NCI-H526 treated with DMSO at 0.1 percent for 48 hours (cell line): ENCODE measurements at places on chromosomes 5 and 9.

GRCh38 chr9:77562019-77562748 is 85.9 kb downstream of the GNA14 start:
- DNase-seq, result no peak

GRCh38 chr9:121985792-121986494 is 107.2 kb downstream of the TTLL11 start:
- DNase-seq, result no peak

- no peak for DNase-seq
These were observed 14.5 kb downstream of the STKLD1 start for GRCh38 chr9:133390713-133391112.

DNA sequence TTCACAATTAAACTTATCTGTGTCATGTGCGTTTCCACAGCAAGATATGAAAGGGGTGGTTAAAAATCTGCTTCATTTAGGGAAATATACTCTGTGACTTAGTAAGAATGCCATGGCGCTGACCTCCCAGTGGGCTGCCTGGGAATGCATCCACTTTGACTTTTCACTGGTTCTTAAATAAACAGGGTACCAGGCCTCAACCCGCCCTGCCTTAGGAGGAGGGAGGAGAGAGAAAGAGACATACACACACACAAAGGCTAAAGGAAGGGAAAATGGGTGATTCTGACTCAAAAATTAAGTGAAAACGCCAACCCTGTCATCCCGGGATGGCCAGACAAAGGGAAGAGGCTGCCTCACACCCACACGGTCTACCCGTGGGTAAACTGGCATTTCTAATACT is 122.1 kb downstream of the EBF1 start:
- no peak for DNase-seq

DNA sequence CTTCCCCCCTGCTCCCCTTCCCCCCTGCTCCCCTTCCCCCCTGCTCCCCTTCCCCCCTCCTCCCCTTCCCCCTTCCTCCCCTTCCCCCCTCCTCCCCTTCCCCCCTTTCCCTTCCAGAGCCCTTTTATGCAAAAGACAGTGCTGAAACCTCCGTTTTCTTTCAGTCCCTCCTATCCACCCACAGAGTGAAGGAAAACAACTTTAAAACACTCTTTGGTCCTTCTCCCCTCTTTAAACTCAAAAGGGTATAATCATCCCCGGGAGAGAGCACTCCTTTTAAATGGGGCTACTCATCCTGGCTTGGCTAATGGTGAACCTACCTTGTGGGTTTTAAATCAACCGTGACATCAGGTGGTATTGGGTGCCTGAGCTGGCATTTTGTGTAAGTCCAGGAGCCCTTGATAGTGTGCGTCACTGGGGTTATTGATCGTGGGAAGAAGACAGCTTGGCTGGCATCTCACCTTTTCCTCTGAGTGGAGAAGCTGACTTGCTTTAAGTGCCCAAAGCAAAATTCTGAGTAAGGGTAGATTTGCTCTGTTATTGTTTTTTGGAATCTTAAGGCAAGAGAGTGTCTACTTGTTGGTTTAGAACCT is 2.7 kb downstream of the LARP1 start:
- DNase-seq, result no peak

DNA sequence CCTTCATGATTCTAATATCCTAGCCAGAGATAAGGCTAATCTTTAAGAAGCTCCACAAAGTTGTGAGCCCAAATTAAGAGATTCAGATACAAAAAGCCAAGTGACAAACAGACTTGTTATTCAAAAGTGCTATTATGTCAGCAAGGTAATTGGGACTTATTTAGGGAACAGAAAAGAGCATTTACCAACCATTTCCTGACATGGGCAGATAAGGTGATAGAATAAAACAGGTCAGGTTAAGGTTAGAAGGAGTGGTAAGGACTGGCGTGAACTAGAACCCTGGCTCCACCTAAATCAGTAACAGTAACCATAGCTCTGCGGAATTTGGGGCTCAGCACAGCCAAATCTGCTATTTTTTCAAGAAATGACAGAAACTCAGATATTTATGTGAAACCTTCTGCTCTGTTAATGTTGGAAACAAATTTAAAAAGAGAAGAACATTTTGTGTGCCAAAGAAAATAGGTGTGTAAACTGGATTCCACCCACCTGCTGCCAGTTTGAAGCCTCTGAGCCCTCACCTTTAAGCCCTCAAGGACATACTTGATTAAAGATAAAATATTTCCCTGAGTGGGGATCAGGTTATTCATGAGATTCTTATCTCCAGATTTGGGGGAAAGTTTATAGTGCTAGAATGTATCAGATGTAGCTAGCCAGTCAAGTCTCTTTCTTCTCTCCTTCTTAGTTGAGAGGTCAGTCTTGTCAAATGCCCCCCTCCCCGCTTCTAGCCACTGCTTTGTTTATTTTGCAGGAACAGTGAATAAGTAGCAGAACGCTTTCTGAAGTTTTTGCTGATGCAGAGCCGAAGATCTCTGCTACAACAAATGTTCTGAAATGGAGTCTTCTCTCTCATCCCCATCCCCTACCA is 10.2 kb upstream of the ERMP1 start:
- DNase-seq, result no peak

GRCh38 chr9:16579872-16580432 is 290.5 kb downstream of the BNC2 start:
- DNase-seq, result no peak

DNA sequence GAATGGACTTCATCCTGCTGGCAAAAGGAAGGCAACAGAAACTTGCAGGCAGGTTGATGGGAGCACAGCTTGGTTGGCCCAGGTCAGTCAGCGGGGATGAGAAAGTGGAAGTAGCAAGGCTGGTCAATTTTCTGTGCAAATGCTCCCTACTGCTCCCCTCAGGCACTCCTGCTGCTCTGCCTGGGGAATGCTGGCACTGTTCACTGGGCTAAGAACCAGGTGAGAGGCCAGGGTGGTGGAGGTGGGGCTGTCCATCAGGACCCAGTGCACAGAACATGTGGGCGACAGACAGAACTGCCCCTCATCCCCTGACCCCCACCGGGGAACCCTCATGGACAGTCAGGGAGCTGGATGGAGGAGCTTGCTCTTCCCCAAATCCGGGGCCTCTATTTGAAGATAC is 593.1 kb downstream of the IRX1 start:
- DNase-seq, result no peak

DNA sequence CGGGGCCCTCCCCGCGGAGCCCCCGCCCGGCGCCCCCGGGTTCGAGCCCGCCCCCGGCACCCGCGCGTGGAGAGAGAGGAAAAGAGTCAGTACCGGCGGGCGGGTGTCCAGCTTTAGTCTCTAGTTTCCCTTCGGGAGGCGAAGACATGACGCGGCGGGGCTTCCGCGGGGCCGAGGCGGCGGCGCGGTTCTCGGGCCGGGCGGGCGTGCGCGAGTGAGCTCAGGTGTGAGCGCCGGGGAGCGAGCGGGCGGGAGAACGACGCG is 181 bp downstream of the DAP start:
- no peak for DNase-seq

DNA sequence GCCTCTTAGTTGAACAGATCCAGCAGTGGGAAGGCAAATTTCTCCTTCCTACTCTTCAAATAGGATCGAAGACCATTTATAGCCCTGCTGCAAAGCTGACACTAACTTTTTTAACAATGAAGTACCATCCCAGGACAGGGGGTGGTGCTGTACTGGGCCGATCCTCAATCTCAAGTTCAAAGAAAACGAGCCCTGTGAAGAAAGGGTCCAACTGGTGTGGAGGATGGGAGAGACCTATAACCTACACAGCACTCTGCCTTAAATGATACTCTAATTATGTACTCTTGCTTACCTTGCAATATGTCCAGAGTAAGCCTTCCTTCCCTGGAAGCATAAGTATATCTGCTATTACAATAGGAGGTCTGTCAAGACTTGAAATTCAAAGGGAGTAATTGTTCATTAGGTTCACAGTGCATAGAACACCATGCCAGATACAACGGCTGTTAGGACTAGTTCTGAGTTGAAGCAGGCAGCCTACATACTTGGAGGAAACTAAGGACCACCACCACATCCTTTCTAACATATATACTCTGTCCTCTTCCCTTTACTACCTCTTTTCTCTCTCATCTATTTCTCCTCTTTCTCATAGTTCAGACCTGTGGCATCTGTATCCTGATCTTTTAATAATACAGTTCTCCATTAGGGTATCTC is 6.2 kb downstream of the ETF1 start:
- no peak for DNase-seq

GRCh38 chr9:4829969-4830368 is 37.2 kb downstream of the RCL1 start:
- no peak for DNase-seq

GRCh38 chr9:33129886-33130881 is 37.0 kb downstream of the B4GALT1 start:
- no peak for DNase-seq

DNA sequence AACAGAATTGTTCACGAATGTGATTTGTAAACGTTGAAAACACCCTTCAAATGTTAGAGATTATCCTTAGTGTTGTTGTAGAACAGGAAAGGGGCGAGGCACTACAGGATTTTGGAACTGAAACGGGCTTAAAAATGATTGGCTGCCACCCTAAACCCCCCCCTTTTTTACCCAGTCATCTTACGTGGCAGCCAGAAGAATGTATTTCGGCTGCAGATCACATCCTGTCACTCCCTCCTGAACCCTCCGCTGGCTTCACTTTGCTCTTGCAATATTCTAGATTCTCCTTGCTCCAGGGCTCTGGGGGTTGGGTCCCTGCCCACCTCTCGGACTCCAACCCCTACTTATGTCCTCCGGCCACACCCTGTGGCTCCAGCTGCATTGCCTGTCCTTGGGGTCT is 13.9 kb upstream of the UNC5A start:
- DNase-seq, result no peak

- DNase-seq, result no peak
These were observed 13.4 kb upstream of the EXOC3 start for GRCh38 chr5:429453-430188.

GRCh38 chr5:45017568-45017967 is 208.8 kb downstream of the MRPS30 start:
- no peak for DNase-seq

- DNase-seq, result no peak
These were observed 9.8 kb downstream of the PIK3R1 start for GRCh38 chr5:68225188-68225910.

- peak; percentile 24 for DNase-seq
These were observed 4.9 kb downstream of the MRPL22 start for GRCh38 chr5:154945695-154946301.

DNA sequence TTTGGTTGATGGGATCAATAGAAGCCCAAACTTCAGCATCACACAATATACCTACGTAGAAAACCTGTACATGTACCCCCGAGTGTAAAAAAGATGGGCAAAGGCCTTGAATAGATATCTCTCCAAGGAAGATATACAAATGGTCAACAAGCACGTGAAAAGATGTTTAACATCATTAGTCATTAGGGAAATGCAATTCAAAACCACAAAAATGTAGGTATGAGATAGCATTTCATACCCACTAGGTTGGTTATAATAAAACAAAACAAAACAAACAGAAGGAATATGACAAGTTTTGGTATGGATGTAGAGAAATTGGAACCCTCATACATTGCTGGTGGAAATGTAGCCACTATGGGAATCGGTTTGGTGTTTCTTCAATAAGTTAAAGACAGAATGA is 33.1 kb upstream of the PPARGC1B start:
- DNase-seq, result no peak

- no peak for DNase-seq
These were observed 185.8 kb downstream of the DEPDC1B start for GRCh38 chr5:60514152-60514551.

GRCh38 chr9:27800159-27800558 is 226.9 kb upstream of the C9orf72 start:
- DNase-seq, result no peak

GRCh38 chr5:159032656-159033350 is 66.9 kb downstream of the EBF1 start:
- no peak for DNase-seq

GRCh38 chr5:142191776-142192175 is 83.2 kb downstream of the NDFIP1 start:
- DNase-seq, result no peak

DNA sequence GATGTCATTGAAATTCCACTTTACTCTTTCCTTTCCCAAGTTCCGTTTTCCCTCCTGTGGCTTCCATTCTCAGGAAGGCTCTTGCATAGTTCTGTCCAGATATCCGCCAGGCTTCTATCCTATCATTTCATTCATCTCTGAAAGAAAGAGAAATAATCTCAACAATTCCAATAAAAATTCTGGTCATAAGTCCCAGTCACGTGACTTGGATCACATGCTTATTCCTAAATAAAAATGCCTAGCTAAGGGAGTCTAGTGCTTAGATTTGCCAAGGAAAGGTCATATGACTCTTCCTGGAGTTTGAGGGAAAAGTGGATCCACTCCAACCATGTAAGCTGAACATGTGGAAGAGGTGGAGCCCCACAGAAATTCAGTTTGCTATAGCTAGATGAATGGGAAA is 146.0 kb upstream of the PPP1R2B start:
- no peak for DNase-seq

- no peak for DNase-seq
These were observed 125.1 kb downstream of the PDE4D start for GRCh38 chr5:59768152-59769040.

DNA sequence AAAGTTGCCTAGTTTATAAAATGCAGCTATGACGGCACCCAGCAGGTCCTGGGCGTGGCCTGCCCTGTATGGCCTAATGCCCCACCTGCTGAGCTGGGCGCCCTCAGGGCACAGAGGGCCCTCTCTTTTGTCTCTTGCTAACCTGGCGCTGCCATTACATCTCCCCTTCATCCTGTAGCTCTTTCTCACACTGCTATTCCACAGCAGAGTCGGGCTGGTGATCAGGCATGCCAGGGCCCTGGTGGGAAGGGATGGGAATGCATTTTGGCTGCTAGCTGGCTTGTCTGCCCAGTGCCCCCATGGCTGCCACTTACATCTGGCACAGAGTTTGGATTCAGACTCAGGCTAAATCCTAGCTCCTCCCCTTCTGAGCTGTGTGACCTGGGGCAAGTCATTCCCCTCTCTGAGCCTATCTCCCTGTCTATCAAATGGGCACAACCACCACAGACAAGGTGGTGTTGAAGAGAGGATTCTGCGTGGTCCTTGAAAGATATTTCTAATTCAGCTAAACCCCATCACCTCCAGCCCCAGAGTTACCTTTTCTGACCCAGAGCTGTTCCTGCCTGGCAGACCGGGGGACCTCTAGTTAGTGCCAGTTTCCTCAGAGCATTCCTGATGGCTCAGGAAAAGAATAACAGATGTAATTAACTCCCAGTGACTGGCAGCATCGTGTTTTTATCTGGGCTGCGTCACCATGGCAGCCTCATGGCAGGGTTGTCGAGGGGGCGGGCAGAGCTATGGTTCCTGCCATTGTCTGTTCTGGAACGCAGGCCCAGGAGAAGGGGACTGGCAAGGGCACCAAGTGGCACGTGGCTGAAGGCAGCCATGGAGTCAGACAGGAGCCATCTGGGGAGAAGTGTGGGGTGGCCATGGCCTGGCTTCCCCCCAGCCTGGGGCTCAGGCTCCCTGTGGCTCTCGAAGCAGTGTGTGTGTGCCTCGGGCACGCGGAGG is 6.3 kb downstream of the PRR7 start:
- DNase-seq, result no peak
